Activated CD4-positive, alpha-beta T cell treated with anti-CD3 and anti-CD28 coated beads for 36 hours (primary cell): ENCODE measurements at places on chromosomes 12 and 14.

DNA sequence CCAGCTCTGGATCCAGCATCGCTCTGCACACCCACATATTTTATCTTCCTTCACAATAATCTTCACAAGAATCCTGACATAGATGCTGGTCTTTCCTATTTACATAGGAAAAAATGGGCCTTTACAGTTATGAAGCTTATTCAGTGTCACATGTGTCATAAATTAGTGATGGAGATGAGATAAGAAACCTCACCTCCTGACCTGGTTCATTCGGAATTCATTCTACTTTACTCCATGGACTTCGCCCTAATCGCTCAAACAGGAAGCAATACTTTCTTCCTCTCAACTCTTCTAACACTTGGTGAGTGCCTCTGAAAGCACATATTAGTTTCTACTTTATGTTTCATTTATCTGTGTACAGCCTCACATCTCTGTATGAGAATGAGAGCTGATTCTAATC lies 12.0 kb upstream of the SINHCAF start:
- H3K4me3 ChIP-seq = no peak overlapping the region
- H3K27me3 ChIP-seq = no peaks in the 10 kb centered on the region
- H3K36me3 ChIP-seq = no peaks in the 10 kb centered on the region
- no peaks in the 10 kb centered on the region for H3K4me1 ChIP-seq

GRCh38 chr14:23106747-23107045 lies 1.9 kb upstream of the CIROP start:
- DNase-seq = no peak
- H3K36me3 ChIP-seq = no peaks in the 10 kb centered on the region
- H3K27ac ChIP-seq = no peak overlapping the region
- no peaks in the 10 kb centered on the region for H3K27me3 ChIP-seq
- H3K4me1 ChIP-seq = no peaks in the 10 kb centered on the region
- no peak overlapping the region for H3K4me3 ChIP-seq

- DNase-seq = peak; percentile 41
- H3K27ac ChIP-seq = no peak overlapping the region
- H3K36me3 ChIP-seq = peaks cover 3% of the 10 kb centered on the region
- no peak overlapping the region for H3K4me3 ChIP-seq
- H3K27me3 ChIP-seq = no peaks in the 10 kb centered on the region
Observed at GRCh38 chr12:25557830-25558436, 4.8 kb upstream of the LMNTD1 start.

DNA sequence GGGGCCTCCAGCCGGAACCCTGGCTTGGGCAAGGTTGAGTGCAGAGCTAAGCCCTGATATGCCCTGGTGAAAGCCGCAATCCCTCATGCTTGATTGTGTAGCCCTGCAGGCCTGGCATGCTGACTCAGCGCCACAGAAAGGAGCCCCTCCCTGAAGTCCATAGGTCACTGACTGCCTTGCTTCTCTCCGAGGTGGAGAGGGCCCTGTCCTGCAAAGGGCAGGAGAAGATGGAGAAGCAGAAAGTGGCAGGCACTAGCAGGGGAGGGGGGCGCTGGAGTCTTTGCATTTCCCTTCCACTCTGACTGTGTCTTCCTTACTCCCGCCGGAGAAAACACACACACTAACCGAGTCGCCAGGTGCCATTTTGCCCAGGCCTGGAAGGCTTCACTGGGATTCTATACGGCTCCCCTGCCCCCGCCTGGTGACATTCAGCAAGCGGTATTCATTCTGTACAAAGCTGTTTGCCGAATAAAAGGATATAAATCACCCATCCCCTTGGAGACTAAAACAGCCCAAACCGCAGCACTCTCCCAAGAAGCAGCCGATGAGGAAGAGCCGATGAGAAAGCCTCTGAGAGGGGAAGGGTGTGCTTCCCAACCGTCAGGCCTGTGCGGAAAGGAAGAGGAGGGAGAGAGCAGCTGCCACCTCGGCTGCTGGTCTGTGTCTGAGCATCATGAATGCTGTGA lies 69.8 kb downstream of the SLC6A12 start:
- DNase-seq = no peak
- no peaks in the 10 kb centered on the region for H3K36me3 ChIP-seq
- peaks cover 6% of the 10 kb centered on the region for H3K4me1 ChIP-seq

DNA sequence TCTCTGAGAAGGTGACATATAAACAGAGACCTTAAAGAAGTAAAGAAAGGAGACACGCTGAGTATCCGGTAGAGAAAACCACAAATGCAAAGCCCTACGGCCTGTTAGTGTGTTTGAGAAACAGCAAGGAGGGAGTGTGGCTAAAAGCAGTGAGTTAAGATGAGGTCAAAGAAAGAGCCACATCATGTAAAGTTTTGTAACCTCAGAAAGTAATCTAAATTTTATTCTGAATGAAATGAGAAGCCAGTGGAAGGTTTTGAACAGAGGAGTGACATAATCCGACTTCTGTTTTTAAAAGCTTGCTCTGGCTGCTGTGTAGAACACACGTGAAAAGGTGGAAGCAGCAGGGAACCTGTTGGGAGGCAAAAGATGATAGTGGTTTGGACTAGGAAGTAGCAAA lies 32.6 kb downstream of the PPP2R5E start:
- H3K27ac ChIP-seq = peak overlapping the region; percentile 52
- peak; percentile 27 for DNase-seq
- H3K4me1 ChIP-seq = peaks cover 61% of the 10 kb centered on the region
- no peaks in the 10 kb centered on the region for H3K27me3 ChIP-seq
- H3K4me3 ChIP-seq = no peak overlapping the region
- H3K36me3 ChIP-seq = peaks cover 16% of the 10 kb centered on the region

- H3K4me1 ChIP-seq = no peaks in the 10 kb centered on the region
- no peaks in the 10 kb centered on the region for H3K36me3 ChIP-seq
- no peaks in the 10 kb centered on the region for H3K27me3 ChIP-seq
- DNase-seq = no peak
- H3K27ac ChIP-seq = no peak overlapping the region
Observed at GRCh38 chr14:37678916-37679315, 83.5 kb downstream of the TTC6 start.

DNA sequence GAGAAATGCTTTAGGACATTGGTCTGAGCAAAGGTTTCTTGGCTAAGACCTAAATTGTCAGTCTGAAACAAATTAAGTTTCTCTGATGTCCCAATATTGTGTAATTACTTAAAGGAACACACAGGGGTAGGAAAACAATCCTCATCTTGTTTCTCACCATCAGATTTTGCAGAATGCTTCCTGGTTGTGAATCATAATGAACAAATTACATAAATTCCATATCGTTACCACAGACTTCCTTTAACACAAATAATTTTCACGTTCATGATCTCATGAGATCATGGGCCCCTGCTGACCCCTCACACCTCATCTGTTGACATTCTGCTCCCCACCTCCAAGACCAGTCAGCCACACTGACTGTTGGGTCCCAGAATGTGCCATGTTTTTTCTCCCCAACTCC lies 194.1 kb downstream of the MON2 start:
- no peaks in the 10 kb centered on the region for H3K4me1 ChIP-seq
- DNase-seq = no peak
- no peak overlapping the region for H3K27ac ChIP-seq
- no peak overlapping the region for H3K4me3 ChIP-seq

- peaks cover 3% of the 10 kb centered on the region for H3K4me1 ChIP-seq
- H3K36me3 ChIP-seq = no peaks in the 10 kb centered on the region
- DNase-seq = no peak
- no peak overlapping the region for H3K27ac ChIP-seq
Observed at GRCh38 chr12:120394483-120395367, 25.8 kb upstream of the MSI1 start.

- H3K27me3 ChIP-seq = no peaks in the 10 kb centered on the region
- H3K36me3 ChIP-seq = no peaks in the 10 kb centered on the region
- H3K4me3 ChIP-seq = no peak overlapping the region
- no peak for DNase-seq
Observed at GRCh38 chr12:38016602-38017001, 300.0 kb upstream of the ALG10B start.

DNA sequence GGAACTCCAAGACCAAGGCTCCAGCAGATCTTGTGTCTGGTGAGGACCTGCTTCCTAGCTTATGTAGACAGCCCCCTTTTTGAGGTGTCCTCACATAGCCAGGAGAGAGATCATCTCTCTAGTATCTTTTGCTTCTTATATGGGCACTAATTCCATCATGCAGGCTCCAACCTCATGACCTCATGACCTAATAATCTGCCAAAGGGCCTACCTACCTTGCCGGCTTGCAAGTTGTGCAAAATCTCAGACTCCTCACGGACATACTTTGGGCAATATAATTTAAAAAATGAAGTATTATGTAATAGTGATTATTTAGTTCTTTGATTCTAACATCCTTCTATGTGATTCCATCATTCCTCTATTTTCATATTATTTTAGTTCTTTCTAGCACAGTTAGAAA lies 333.1 kb upstream of the DIO2 start:
- H3K27ac ChIP-seq = no peak overlapping the region
- no peak overlapping the region for H3K4me3 ChIP-seq
- H3K4me1 ChIP-seq = no peaks in the 10 kb centered on the region
- peaks cover 7% of the 10 kb centered on the region for H3K36me3 ChIP-seq
- no peak for DNase-seq
- H3K27me3 ChIP-seq = no peaks in the 10 kb centered on the region

DNA sequence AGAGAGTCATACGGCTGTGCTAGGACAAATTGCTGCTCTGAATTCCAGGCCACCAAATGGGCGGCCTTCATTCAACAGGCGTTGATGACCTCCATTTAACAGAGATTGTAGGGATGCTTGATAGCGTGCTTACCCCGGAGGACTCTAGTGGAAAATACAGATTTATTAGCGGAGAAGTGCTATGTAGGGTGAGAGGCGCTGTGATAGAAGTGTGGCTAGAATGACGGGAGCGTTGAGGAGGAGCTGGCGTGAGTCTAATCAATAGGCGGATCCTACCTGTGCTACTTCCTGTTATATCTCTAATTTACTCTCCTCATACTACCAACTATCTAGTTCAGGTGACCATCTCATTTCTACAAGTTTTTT lies 668 bp downstream of the MRPS35 start:
- H3K4me3 ChIP-seq = peak overlapping the region; percentile 94
- H3K36me3 ChIP-seq = peaks cover 10% of the 10 kb centered on the region
- peak; percentile 31 for DNase-seq
- peak overlapping the region; percentile 94 for H3K27ac ChIP-seq
- peaks cover 28% of the 10 kb centered on the region for H3K4me1 ChIP-seq
- H3K27me3 ChIP-seq = no peaks in the 10 kb centered on the region

- peaks cover 10% of the 10 kb centered on the region for H3K4me1 ChIP-seq
- peak; percentile 73 for DNase-seq
- H3K27me3 ChIP-seq = peaks cover 33% of the 10 kb centered on the region
- no peak overlapping the region for H3K27ac ChIP-seq
Observed at GRCh38 chr12:51846911-51847642, 1.4 kb downstream of the FIGNL2 start.

- no peak overlapping the region for H3K4me3 ChIP-seq
- DNase-seq = no peak
- H3K27ac ChIP-seq = no peak overlapping the region
- peaks cover 7% of the 10 kb centered on the region for H3K4me1 ChIP-seq
Observed at GRCh38 chr12:94080341-94081009, 67.9 kb upstream of the PLXNC1 start.
